T-cell (primary cell): ENCODE measurements at places on chromosomes 7 and 10.
A peak's percentile ranks its signal among the peaks of the same experiment; 100 is the strongest.

DNA sequence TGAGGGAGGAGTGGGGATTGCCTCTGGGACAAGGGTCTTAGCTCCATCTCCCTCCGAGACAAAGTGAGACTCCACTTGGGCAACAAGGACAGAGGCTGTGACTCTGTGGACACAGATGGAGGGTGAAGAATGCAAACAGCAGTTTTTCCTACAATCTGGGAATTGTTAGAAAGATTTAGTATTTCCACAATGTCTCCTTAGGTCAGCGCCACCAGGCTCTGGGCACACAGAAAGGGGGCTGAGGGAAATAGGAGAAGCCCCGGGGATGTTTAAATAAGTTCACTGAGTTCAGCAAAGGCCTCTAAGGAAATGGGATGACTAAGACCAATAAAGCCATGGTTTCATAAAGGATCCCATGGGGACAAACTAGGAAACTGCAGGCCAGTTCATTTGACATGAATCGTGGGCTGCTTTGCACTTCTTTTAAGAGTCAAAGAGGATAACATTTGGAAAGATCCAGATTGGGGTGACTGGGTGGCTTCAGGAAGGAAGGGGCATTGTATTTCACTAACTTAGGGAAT is 219.8 kb upstream of the GLI3 start:
- no peak for DNase-seq
- H3K27me3 ChIP-seq = no peaks in the 10 kb centered on the region
- H3K4me3 ChIP-seq = no peak overlapping the region
- H3K36me3 ChIP-seq = no peaks in the 10 kb centered on the region
- no peak overlapping the region for H3K27ac ChIP-seq

DNA sequence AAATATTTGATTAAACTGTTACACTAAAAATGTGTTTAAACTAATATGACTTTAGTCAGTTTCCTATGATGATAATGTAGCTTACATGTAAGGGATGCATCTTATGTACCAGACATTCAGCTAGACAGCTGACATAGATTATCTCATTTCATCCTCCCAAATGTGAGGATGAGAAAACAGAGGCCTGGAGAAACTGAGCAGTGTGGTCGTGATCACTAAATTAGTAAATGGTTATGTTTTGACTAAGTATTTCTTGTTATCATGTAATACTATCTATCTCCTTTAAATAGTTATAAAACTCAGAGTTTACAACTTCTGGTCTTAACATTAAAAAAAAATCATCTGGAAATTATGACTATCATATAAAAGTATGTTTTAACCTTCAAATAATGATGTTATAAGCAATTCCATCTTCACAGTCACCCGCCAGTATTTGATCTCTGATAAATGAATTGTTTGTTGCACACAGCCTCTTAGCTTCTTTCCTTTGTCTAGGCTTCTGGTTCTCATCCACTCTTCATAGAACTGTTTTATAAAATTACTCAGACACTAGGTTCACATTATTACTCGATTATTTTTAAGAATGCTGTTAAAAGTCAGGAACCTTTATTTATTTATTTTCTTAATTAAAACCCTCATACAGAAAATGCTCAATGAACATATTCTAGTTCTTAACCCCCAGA is 33.6 kb upstream of the HDAC9 start:
- DNase-seq = no peak
- H3K36me3 ChIP-seq = no peaks in the 10 kb centered on the region
- no peak overlapping the region for H3K4me3 ChIP-seq
- H3K27ac ChIP-seq = no peak overlapping the region

- no peak overlapping the region for H3K4me3 ChIP-seq
- H3K27ac ChIP-seq = no peak overlapping the region
- H3K27me3 ChIP-seq = no peaks in the 10 kb centered on the region
Observed at GRCh38 chr10:116287906-116288501, 15.0 kb upstream of the GFRA1 start.

DNA sequence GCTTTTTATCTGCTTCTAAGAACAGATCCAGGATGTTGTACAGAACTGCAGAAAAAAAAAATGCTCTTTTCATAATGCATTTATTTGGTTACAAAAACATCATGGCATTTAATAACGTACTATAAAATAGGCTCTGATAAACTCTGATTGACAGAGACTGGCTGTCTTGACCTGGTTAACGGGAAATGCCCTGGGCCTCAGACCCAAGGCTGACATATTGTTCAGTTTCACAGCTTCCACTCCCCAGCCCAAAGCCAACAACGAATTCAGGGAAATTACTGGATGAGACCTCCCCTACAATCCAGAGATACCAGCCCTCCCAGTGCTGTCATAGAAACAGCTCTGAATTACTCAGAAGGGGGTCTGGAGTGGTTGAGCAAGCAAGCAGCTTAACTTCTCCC is 260.1 kb downstream of the CREB5 start:
- H3K36me3 ChIP-seq = no peaks in the 10 kb centered on the region
- H3K27ac ChIP-seq = no peak overlapping the region
- H3K4me1 ChIP-seq = no peaks in the 10 kb centered on the region

- DNase-seq = no peak
- no peak overlapping the region for H3K27ac ChIP-seq
- peaks cover 10% of the 10 kb centered on the region for H3K4me1 ChIP-seq
- H3K36me3 ChIP-seq = no peaks in the 10 kb centered on the region
- no peak overlapping the region for H3K4me3 ChIP-seq
Observed at GRCh38 chr10:103547391-103547946, 54.0 kb downstream of the NEURL1 start.

- no peaks in the 10 kb centered on the region for H3K4me1 ChIP-seq
- no peaks in the 10 kb centered on the region for H3K36me3 ChIP-seq
- no peak overlapping the region for H3K4me3 ChIP-seq
- no peak for DNase-seq
- H3K27ac ChIP-seq = no peak overlapping the region
Observed at GRCh38 chr7:108384716-108385483, 71.3 kb downstream of the NRCAM start.

DNA sequence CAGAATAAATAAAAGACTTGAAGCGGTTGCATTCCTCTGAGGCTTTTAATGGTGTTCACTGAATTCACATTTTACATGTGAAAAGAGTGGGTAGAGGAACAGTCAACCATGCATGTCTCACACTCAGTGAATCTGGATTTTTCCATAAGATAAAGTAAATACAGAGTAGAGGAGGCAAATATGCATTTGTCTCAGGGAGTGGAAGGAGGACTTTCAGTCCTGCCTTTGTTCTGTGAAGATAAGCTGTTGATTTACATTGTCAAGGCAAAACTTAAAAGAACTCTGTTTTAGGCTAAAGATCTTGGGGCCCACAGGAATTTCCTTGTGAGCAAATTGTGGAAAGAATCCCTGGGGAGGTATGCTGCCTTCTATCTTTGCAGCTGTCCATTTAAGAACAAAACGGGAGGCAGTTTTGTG is 825.3 kb upstream of the MBL2 start:
- no peaks in the 10 kb centered on the region for H3K27me3 ChIP-seq
- H3K4me3 ChIP-seq = no peak overlapping the region
- no peak for DNase-seq
- H3K4me1 ChIP-seq = no peaks in the 10 kb centered on the region

DNA sequence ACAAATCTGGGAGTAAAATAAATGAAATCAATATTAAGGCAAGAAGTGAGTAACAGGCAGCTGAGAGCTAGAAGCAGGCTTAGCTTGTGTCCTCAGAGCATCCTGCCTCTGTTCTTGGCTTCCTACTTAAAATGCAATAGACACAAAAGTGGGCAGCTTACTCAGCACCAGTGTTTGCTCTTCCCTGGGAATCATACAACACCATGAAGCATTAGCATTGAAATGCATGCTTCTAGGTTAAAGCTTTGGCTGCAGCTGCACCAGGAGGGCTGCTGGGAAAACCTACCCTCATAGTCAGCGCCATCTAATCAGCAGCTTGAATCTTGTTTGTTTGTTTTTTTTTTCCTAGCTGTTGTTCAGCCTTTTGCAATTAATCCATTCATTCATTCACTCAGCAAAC is 104.2 kb upstream of the VWC2 start:
- no peaks in the 10 kb centered on the region for H3K36me3 ChIP-seq
- DNase-seq = no peak
- H3K27ac ChIP-seq = no peak overlapping the region

- no peak overlapping the region for H3K4me3 ChIP-seq
- no peaks in the 10 kb centered on the region for H3K27me3 ChIP-seq
- no peaks in the 10 kb centered on the region for H3K4me1 ChIP-seq
- no peak for DNase-seq
- no peak overlapping the region for H3K27ac ChIP-seq
Observed at GRCh38 chr7:142774826-142775225, 4.1 kb downstream of the PRSS2 start.

DNA sequence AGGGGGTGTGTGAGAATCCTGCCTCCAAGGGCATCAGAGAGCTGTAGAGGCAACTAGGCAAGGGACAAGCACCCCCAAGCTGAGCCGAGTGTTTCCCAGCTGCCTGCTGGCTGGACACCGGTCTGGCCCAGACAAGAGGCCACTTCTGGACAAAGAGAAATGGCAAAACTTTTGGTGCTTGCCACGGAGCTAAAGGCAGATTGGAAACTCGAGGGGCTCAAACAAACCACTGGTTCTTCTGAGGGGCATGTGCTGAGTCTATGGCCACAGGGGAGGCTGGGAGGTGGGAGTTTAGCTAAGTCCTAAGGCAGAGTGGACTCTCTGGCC is 66.5 kb upstream of the INPP5A start:
- no peaks in the 10 kb centered on the region for H3K36me3 ChIP-seq
- H3K27ac ChIP-seq = no peak overlapping the region
- peaks cover 35% of the 10 kb centered on the region for H3K27me3 ChIP-seq
- DNase-seq = no peak

DNA sequence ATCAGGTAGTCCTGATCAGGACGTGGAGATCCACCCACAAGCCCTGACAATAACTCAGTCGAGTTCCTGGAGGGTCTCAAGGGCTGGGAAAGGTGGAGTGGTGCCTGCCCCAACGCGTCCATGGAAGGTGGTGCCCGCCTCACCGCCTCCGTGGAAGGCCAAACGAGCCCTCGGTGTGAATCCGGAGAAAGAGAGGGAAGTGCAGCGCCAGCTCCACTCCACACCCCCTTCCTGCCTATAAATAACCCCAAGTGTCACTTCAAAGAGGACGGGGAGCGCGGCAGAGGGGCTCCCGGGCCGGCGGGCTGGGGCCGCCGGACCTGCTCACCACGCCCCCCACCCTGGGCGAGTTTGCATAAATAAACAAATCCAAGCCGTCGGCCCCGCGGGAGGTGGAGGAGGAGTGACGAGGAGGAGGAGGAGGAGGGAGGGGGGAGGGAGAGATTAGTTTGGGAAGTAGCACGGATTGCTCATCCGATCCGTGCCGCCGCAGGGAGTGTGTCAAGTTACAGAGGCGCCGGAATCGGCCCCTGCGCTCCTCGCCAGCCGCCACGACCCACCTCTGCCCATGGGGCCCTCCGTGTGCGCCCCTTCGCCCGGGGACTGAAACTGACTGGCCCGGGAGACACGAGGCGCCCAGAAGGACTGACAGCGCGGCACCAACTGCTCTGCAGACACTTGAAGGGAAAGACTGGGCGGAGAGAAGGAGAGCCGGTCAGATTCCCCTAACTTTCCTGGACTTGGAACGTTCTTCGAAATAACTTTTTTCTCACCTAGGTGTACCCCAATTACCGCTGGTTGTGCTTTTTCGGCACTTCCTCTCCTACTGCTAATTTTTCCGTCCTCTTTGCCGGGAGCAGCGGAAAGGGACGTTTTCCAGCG is at the start of gene COL13A1:
TSS of gene COL13A1 (plus strand) at position 473 of the 882 bp plus-strand sequence. CDS start 518 bp downstream, outside the sequence.
- H3K27ac ChIP-seq = no peak within 1 kb of the TSS
- H3K4me1 ChIP-seq = peaks cover 14% of the 10 kb centered on the region
- H3K36me3 ChIP-seq = no peaks in the 10 kb centered on the region

- H3K27me3 ChIP-seq = peaks cover 33% of the 10 kb centered on the region
- no peak overlapping the region for H3K27ac ChIP-seq
- peak overlapping the region; percentile 71 for H3K4me3 ChIP-seq
- H3K4me1 ChIP-seq = peaks cover 20% of the 10 kb centered on the region
Observed at GRCh38 chr7:132575419-132575981, 770 bp downstream of the PLXNA4 start.

DNA sequence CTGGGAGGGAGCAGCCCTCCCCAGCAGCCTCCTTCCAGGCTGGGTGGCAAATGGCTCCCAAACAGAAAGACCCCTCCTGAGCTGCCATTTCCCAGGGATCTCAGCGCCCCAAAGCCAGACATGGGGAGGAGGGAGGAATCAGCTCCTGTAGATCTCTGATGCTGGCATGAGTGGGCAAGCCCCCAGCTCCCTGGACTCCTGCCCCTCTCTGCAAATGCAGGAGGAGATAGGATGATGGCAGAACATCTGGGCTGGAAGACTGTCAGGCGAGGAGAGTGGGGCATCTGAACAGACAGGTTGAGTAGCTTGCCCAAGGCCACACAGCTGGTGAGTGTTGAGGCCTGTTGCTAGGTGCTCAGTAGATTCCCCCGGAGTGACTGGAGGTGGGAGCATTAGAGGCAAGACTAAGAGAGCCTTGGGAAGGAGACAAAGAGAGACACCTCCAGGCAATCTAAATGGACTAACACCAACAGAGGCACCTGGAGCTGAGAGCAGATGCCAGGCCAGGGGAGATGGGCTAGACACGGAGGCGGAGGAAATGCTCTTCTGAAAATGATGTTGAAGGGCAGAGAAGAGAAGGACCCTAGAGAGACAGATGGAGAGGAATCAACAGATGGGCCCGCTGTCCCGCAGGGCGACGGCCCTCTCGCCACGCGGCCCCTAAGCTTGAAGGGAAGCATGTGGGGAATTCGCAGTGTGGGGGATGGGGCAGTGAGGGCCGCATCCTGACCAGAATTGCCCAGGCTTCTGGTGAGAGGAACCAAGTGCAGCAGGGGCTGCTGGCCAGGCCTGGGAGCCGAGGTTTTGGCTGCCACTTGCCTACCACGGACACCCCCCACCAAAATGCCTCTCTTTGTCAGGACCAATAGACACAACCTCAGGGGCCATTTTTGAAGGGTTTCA is 84.8 kb upstream of the LRRC4 start:
- no peak overlapping the region for H3K4me3 ChIP-seq
- DNase-seq = no peak
- peaks cover 17% of the 10 kb centered on the region for H3K4me1 ChIP-seq

DNA sequence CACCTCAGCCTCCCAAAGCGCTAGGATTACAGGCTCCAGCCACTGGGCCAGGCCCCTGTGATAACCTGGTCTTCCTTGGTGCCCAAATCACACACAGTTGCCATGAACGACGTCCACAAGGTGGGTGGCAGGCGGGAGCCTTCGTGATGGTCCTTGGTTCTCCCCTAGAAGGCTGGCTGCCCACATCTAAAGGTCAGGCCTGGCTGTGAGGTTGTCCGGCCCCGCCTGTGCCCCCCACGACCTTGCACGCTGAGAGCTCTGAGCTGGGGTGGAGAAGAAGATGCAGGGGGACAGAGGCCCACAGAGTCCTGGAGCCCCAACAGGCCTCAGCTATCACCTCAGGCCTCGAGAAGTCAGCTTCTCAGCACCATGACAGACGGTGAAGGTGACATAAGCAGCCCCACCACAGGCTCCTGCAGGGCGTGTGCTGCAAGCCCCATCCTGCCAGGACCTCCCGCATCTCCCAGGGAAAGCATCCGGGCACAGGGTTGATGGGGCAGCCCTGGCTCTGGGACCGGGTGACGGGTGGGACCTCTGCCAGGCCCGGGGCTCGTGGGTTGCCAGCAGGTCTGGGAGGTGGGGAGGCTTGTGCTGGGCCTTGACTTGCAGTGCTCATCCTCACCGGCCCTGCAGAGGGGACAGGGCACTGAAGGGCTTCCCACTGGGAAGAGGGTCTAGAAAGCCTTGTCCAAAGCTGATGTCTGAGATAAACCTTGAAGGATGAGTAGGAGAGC is 217.4 kb downstream of the WDR37 start:
- peaks cover 19% of the 10 kb centered on the region for H3K27me3 ChIP-seq
- DNase-seq = no peak
- H3K4me1 ChIP-seq = no peaks in the 10 kb centered on the region
- no peak overlapping the region for H3K4me3 ChIP-seq
- H3K27ac ChIP-seq = no peak overlapping the region

GRCh38 chr7:7352845-7353244 is 170.5 kb downstream of the C1GALT1 start:
- H3K4me1 ChIP-seq = no peaks in the 10 kb centered on the region
- no peak overlapping the region for H3K27ac ChIP-seq
- DNase-seq = no peak
- no peaks in the 10 kb centered on the region for H3K36me3 ChIP-seq
- no peaks in the 10 kb centered on the region for H3K27me3 ChIP-seq
